Activated CD4-positive, alpha-beta T cell treated with anti-CD3 and anti-CD28 coated beads for 36 hours (primary cell): ENCODE measurements at places on chromosomes 16 and 17. TPM values are rescaled to one million over a fixed set of nuclear protein-coding genes. Genes with fewer than 3 reads are reported as not detected.

Gene BICDL2
- total RNA-seq = 1.2 TPM

Gene FKBP10
- 0.39 TPM for total RNA-seq

Gene CIBAR2
- total RNA-seq = not detected

Gene EVPLL
- 0.37 TPM for total RNA-seq
